ENCODE measurements at places on chromosomes 16 and 17. TPM values are rescaled to one million over a fixed set of nuclear protein-coding genes. Genes with fewer than 3 reads are reported as not detected.

The GPR139 gene
- total RNA-seq: not detected

The ACSM2A gene
- not detected for total RNA-seq

The MMP28 gene
- 62.7 TPM for total RNA-seq

The KRT24 gene
- 0.46 TPM for total RNA-seq

The SLFN12 gene
- 3.8 TPM for total RNA-seq

The FBXW10 gene
- total RNA-seq: not detected

The ACLY gene
- total RNA-seq: 125 TPM

The KLHL36 gene
- 61.8 TPM for total RNA-seq

The KRTAP9-2 gene
- total RNA-seq: not detected

The NHLRC4 gene
- 0.36 TPM for total RNA-seq

The SDK2 gene
- 0.82 TPM for total RNA-seq

The OR4D1 gene
- not detected for total RNA-seq

The DHRS7C gene
- total RNA-seq: 0.36 TPM

The SERPINF2 gene
- total RNA-seq: 1.4 TPM

The KRT20 gene
- total RNA-seq: 1,967 TPM

The NEUROD2 gene
- 0.12 TPM for total RNA-seq

The PDE6G gene
- not detected for total RNA-seq

The RASL10B gene
- total RNA-seq: 0.31 TPM

The PARD6A gene
- total RNA-seq: 4.1 TPM

The CHTF8 gene
- total RNA-seq: 84.4 TPM

The DNAI2 gene
- total RNA-seq: not detected

The CBFA2T3 gene
- total RNA-seq: 15.7 TPM

The SPN gene
- 1.8 TPM for total RNA-seq

The PARN gene
- total RNA-seq: 24.3 TPM

The PABPN1L gene
- total RNA-seq: not detected

The ANKFN1 gene
- 1.2 TPM for total RNA-seq

The LCAT gene
- total RNA-seq: 5.0 TPM

The CD7 gene
- total RNA-seq: 10.0 TPM

The SPG7 gene
- 146 TPM for total RNA-seq

The TEKT1 gene
- total RNA-seq: not detected

The SKA2 gene
- 24.4 TPM for total RNA-seq

The IL34 gene
- total RNA-seq: 0.89 TPM

The CDK5R1 gene
- 1.1 TPM for total RNA-seq

The NUDT16L1 gene
- total RNA-seq: 43.8 TPM

The CMTM2 gene
- total RNA-seq: not detected

The RAPGEFL1 gene
- 149 TPM for total RNA-seq

The LPCAT2 gene
- 14.0 TPM for total RNA-seq

The TNRC6C gene
- 18.2 TPM for total RNA-seq

The KRT25 gene
- total RNA-seq: not detected

The CCDC154 gene
- 0.59 TPM for total RNA-seq

The PRSS53 gene
- total RNA-seq: 1.1 TPM

The HOXB5 gene
- 14.5 TPM for total RNA-seq

The MLST8 gene
- total RNA-seq: 31.4 TPM

The MYO15A gene
- total RNA-seq: 2.4 TPM

The ZNF771 gene
- 4.4 TPM for total RNA-seq

The KRTAP4-3 gene
- total RNA-seq: not detected

The GDPD3 gene
- total RNA-seq: 88.7 TPM

The TAT gene
- total RNA-seq: 2.1 TPM

The RNF112 gene
- 4.0 TPM for total RNA-seq

The PRSS33 gene
- total RNA-seq: not detected

The EME1 gene
- 1.9 TPM for total RNA-seq

The TRPV3 gene
- total RNA-seq: 1.5 TPM
